ENCODE measurements at places on chromosomes 2 and 18.
A peak's percentile ranks its signal among the peaks of the same experiment; 100 is the strongest.

GRCh38 chr2:140154706-140155105 is 1374.5 kb upstream of the NXPH2 start:
- DNase-seq = no peak

- no peak for DNase-seq
Observed at GRCh38 chr2:26602575-26602974, 38.6 kb downstream of the CIB4 start.

DNA sequence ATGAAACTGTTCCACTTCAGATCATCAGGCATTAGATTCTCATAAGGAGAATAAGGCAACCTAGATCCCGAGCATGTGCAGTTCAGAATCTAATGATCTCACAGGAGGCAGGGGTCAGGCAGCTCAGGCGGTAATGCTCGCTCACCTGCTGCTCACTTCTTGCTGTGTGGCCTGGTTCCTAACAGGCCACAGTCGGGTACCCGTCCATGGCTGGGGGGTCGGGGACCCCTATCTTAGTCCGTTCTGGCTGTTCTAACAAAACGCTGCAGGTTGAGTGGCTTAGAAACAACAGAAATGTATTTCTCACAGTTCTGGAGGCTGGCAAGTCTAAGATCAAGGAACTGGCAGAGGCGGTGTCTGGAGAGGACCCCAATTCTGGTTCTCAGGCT is 79.2 kb downstream of the ASB1 start:
- DNase-seq = no peak

DNA sequence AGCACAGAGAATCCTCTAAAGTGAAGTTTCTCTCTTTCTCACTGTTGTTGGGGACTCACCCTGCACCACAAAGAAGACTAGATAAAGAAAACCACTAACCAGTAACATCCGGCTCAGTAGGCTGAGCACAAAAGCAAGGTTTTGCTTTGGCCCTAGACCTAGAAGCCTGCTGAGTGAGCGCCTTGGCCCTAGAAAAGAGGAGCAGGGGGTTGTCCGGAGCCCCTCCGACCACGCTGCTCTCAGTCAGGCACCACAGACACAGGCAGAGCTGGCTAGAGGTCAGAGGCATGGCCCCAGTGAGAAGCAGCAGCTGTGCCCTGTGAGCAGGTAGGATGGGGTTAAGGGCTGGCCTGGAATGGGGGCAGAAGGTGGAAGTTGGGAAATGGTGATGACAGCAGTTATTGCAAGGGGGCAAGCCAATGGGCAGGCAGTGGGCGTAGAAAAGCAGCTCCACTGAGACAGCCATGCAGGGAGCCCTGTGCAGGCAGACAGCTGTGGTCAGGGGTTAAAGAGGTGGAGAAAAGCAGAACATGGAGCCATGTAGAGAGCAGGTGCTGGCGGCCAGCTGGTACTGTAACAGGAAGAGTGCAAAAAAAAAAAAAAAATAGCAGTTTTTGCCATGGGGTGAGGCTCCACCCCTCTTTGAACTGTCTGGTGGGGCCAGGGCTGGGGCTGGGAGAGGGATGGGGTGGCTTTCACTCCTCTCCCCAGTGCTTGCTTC is 36.9 kb upstream of the SLC14A1 start:
- DNase-seq = peak; percentile 36

- DNase-seq = no peak
Observed at GRCh38 chr2:197092431-197092830, 165.9 kb upstream of the PGAP1 start.

GRCh38 chr2:1638281-1638860 is 105.9 kb downstream of the PXDN start:
- DNase-seq = no peak

DNA sequence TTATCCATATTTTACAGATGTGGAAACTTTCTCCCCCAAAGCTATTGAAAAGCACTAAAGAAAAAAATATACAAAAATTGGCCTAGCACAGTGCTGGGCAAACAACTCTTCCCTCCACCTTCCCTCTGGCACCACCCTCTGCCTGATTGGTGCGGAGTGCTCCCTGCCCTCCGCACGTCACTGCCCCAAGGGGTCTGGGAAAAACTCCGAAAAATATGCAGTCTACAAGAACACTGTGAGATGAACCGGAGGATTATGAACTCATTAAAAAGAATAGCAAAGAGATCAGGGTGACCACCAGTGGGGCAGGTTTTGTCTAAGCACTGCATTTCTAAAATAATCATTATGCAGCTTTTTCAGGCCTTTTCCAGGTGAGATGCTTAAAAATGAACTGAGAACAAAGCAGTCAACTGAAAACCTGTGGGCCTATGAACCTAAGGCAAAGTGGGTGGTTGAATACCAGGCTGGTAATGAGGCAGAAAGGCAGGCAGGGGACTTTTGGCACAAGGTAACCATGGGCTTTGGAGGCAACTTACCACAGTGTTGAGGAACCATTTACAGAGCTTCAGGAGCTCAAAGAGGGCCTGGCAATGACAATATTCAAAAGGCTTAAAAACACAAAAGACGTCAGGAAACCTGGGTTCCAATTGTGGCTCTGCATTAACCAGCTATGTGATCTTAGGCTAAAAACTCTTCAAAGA is 57.5 kb downstream of the AAK1 start:
- DNase-seq = no peak

DNA sequence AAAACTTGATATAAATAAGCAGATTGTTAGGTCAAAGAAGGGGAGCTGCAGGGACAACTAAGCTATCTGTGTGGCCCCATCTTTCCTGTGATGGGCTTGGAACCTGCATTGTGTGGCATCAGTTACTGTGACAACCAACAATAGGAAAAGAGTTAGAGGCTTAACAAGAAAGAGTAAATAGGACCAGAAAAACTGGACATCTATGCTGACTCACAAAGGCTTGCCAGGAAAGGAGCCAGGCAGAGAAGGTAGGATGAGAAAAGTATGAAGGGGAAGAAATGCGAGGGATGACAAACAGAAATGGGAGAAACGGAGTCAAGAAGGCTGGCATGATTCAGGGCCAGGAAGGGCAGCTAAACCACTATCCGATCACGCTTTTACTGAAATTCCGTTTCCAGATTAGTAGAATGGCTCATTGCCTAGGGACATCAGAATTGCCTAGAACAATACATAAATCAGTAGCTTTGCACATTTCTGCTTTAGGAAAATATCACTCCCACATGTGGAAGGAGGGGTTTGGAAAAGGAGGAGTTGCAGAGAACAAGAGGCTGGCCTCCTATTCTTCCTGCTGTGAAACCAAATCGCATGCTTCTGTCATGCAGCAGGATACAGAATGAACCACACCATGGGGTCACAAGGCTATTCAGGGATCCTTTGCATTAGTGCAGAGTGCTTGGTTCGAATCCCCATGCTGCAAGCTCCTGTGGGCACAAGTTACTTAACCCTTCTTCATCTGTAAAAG is 7.3 kb downstream of the PLA2R1 start:
- DNase-seq = no peak

DNA sequence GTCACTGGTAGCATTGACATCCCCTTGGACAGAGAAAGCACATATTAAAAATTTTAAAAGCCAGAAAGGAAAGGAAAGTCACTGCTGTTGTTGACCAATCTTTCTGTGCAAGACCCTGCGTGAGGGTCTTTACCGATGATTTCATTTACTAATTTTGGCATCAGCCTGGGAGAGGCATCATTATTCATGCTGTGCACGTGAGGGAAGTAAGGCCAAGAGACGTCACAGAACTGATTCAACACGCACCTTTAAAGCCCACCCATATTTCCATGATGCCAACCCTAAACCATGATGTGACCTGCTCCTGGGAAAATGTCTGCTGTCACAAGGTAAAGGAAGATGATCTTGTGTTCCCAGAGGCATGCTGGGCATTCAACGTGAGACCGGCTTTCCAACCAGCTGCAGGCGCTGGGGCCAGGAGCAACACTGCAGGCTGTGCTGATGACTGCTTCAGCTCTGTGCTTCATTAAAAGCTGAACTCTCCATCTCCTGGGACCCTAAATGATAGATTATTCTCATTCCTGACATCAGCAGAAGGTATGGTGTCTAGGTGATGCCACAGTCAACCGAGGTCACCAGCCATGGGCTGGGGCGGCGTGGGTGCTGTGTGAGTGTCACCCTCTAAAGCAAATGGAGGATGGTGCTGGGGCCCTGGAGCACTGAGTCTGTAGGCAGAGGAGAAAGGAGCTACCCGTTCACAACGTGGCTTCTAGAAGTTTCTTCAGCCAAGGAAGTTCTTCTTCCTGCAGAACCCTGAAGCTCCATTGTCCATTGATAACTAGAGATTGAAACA is 53.9 kb downstream of the TMEM18 start:
- no peak for DNase-seq

- DNase-seq = no peak
Observed at GRCh38 chr2:240134956-240135520, 1.1 kb downstream of the COPS9 start.

- no peak for DNase-seq
Observed at GRCh38 chr18:65409261-65409660, 341.6 kb upstream of the CDH7 start.

- DNase-seq = no peak
Observed at GRCh38 chr2:101793277-101793969, 95.9 kb downstream of the MAP4K4 start.

- DNase-seq = no peak
Observed at GRCh38 chr18:78632111-78632541, 347.5 kb upstream of the SALL3 start.

DNA sequence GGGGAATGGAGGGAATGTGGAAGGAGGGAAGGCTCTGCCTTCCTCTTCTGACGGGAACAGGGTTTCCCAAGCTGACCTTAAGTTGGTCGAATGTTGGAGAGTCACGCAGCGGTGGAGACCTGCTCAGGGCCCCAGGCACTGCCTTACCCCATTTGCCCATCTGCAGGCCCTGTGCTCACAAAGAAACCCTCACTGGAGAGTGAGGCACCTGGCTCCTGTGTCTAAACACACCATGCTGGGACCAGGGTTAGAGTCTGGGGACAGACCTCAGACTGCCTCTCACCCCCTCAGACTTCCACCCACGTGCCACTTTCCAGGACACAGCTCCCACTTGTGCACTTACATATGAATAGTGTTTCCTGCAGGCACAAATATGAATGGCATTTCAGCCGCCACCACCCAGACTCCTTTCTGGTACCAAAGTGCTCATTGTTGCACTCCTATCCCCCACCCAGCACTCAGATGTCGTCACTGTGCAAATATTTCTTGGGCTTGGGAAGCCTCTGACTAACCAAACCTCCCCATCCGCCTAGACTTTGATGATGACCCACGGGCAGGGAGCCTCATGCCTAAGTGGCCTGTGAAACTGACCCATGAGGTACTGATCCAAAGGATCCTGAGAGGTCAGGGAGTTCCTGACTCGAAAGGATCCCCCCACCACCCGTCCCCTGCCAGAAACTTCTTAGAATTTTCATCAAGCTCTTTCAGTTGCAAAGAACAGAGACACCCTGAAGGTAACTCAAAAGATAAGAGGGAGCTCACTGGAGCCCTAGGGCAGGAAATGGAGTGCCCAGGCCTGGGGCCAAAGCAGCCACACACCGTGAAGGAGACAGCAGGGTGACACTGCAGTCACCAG is 78.3 kb downstream of the STPG4 start:
- DNase-seq = no peak

DNA sequence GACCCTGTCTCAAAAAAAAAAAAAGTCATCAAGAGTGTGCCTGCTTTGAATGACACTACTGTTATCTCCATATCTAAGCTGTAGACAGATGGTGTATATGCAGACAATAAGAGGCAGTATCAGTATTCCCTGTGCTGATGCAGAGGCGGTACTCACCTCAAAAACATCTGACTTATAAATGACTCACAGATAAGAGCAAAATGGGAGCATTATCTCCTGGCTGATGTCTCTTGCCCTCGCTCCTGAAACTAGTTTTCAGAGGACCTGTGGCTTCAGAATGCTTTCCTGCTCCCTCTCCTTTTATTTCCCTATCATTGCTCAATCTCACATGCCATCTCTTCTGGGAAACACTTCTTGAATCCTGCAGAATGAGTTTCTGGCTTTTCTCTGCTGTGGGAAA is 289.6 kb downstream of the PTPRM start:
- DNase-seq = no peak

DNA sequence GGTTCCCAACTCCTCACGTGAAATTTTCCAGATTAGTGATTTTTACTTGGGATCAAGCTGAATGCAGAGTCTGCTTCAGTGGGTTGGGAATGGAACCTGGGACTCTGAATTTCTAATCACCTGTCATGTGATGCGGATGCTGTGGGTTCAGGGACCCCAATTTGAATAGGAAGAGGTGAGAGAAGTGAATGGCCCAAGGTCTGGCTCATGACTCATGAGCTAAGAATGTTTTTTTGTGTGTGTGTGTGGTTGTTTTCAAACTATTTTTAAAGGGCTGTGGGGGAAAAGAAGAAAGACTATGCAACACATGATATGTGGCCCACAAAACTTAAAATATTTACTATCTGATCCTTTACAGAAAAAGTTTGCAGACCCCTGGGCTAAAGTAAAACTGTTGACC is 108.5 kb upstream of the CYRIA start:
- no peak for DNase-seq

- DNase-seq = no peak
Observed at GRCh38 chr2:43399515-43400264, 173.3 kb upstream of the ZFP36L2 start.

DNA sequence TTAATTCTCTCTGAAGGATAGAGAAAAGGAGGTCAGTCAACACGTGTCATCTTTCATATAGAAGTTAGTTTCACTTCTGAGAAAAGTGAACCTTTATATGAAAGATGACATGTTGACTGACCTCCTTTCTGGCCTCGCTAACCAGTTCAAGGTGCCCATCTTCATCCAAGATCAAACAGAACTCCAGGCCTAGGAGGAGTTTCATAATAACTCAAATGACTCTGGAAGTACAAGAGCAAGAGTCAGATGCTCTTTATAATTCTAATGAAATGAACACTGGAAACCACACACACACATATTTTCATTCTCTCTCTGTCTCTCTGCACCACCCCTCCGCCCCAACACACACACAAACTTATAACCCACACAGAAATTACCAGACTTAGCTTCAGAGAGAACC is 16.3 kb downstream of the ANKRD44 start:
- no peak for DNase-seq
